ENCODE measurements at places on chromosomes 3 and 15.

DNA sequence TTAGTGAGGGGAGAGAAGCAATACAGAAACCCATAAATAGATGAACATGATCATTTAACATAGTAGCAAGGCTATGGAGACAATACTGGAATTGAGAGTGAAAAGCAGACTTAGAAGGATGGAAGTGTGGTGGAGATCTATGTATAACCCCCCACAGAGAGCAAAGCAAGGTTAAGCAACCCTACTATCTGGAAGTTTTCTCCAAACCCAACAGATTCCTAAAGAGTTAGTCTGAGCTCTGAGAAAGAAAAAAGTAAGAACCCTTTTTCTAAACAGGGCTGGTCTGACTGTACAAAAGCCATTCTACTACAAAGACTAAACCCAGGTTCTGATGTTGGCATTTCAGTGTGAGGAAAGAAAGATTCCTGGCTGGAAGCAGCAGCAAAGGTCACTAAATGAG lies 153.2 kb downstream of the WNT5A start:
- DNase-seq: peak; percentile 56

- DNase-seq: no peak
Observed at GRCh38 chr15:77181305-77182074, 110.6 kb upstream of the TSPAN3 start.

- no peak for DNase-seq
Observed at GRCh38 chr3:39550354-39551051, 83.0 kb downstream of the MOBP start.

DNA sequence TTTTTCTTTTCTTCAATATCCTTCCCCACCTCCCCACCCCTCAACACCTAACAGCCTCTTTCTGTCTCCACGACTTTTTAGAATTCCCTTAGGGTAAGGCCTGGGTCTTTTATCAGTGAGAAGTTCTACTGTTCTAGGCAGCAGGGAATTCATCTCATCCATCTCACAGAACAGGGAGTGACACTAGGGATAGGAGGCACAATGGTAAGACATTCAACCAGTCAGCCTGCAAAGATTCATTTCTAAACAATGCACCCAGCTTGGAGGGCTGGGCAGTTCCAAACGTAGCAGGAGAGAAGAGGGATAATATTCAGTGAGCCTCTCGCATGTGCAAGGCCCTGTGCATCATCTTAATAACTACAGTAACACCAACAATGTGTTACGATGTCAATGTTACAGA lies 43.6 kb downstream of the LRIG1 start:
- no peak for DNase-seq

DNA sequence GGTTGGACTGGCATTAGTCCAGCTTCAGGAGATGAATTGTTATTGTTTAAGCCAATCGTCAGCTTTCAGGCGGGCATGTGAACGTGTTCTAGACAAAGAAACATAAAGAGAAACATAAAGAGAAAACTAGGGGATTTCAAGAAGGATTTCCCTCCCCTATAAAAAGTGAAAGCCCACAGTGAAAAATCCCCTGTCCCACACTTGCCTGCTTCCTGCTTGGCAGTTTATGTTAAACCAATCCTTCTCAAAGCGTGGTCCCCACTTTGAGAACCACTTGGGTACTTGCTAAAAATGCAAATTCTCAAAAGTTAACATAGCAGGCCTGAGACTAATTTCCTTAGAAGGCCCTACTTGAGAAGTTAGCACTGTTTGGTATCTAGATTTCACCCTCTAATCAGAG lies 293.0 kb upstream of the SOX14 start:
- DNase-seq: no peak

- peak; percentile 23 for DNase-seq
Observed at GRCh38 chr3:71989165-71989564, 204.2 kb upstream of the PROK2 start.

DNA sequence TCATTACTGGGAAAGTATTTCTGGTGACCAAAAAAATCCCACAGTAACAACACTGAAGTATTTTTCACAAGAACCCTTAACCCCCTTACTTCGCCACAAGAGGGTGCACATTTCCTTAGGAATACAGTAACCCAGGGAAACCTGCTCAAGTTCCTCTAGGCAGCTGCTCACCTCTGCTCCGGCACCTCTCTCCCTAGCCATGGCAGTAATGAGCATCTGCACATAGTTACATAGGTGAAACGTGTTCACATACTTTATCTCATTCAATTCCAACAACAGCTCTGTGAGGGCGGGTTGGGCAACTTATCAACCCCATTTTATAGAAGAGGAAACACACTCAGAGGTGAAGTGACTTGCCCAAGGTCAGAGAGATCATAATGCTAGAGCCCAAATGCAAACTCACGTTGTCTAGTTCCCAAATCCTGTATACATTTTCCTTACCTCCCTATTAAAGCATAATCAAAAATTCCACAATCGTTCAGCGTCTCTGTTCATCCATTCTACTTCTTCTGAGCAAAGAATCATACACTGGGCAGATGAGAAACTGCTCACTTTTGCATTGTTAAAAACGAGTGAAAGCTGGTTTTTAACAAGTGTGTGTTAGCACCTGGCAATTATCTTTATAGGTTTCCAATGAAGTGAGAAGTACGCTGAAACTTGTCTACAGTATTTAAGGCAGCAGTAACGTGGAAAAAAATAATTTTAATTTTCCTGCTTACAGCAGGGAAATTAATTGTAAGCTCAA lies 90.7 kb downstream of the IGF2BP2 start:
- DNase-seq: peak; percentile 75

DNA sequence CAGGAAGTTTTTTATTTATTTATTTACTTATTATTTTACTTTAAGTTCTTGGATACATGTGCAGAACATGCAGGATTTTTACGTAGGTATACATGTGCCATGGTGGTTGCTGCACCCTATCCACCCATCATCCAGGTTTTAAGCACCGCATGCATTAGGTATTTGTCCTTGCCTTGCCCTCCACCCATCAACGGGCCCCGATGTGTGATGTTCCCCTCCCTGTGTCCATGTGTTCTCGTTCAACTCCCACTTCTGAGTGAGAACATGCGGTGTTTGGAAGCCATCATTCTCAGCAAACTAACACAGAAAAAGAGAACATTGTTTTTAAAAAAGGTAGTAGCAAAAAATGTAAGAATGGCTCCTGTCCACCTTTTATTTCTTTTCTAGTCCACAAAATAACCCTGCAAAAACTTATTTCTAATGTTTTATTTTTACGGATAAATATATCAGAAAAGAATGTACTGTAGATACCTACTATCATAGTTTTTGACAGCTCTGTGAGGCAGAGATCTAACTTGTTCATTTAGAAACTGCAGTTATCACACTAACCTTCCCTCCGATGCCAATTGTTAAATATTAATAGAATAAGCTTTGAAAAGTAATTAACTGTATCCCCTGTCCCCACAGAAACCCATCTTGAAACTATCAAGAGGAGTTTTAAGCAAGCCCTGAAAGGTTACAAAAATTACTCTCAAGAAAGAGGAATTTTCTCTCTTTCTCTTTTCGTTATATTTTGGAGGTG lies 189.2 kb downstream of the LPP start:
- no peak for DNase-seq

- DNase-seq: no peak
Observed at GRCh38 chr3:150314248-150315004, 93.7 kb upstream of the TSC22D2 start.

- DNase-seq: no peak
Observed at GRCh38 chr15:55204464-55204863, 7.7 kb upstream of the RSL24D1 start.
